ENCODE measurements at places on chromosomes 3 and 15.

GRCh38 chr3:37291275-37291700, 116.9 kb upstream of the LRRFIP2 start:
- DNase-seq: no peak

GRCh38 chr3:33074217-33075067, 22.5 kb downstream of the GLB1 start:
- DNase-seq: peak; percentile 77

DNA sequence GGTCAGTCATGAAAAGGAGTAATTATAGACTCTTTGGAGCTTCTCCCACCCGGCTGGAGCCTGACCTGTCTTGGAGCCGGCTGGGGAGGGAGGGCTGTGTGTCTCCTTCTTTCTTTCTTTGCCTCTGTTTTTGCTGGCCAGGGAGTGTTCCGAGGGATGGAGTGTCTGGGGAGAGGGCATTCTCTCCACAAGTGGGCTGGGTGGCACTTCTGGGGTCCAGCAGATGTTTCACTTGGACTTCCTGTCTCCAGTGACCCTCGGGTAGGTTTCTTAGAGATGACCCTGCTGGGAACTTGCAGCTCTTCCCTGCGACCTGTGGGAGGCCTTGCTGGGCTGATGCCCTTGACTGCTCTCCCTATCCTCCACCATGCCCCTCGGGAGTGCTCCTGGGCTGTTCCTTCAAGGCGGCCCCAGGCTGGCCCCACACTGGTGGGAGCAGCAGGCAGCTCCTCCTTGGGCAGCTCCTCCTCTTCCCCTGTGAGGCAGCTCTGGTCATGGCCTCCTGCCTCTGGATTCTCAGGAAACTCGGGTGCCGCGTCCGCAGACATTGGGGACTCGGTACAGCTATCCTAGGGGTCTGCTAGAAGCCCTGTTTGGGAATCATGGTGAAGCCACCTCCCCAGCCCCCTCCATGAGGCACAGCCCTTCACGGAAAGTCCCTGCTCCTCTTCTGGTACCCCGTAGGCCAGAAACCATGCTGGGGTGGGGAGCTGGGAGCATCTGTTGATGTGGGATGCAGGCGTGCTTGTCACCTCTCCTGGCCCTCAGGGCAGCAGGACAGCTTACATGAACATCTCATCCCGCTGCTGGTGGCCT, 44.9 kb downstream of the APBA2 start:
- no peak for DNase-seq

DNA sequence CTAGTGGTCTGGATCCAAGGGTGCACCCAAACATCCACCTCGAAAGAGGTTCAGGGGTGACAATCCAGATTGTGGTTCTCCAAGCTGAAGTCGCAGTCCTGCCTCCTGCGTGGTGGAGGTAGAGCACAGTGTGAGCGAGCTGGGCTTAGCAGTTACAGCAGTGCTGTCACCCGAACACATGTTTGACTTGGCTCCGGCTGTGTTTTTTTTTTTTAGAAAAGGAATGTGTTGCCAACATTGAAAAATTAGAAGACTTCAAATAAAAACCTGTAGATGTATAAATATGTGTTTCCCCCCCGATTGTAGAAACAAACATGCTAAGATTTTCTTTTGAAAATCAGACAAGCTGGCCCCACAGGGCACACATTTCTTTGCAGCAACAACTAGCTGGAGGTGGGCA, 530.8 kb downstream of the SHQ1 start:
- DNase-seq: no peak

DNA sequence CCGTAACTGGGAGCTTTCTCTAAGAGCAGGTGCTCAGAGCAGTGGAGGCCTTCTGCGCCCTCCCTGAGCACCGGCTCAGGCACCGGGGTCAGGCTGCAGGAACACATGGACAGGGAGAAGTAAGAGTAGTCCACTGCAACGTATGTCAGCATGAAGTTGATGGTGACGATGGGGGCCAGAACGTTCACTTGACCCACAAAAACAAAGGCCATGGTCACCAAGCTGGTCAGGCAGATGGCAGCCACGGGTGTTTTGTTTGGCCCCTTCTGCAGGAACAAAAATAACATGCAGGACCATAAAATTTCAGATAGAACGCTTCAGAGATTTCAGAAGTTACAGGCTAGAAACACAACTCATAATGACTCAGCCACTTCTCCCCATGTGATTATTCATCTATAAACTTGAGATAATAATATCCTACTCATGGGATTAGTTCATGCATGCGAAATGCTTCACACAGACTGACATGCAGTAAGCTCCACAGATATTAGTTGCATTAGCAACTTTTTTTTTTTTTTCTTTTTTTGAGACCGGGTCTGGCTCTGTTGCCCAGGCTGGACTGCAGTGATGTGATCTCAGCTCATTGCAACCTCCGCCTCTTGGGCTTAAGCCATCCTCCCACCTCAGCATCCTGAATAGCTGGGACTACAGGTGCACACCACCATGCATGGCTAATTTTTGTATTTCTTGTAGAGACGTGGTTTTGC, 52.2 kb upstream of the HEG1 start:
- no peak for DNase-seq

- no peak for DNase-seq
Measured at GRCh38 chr3:13238687-13239466, 165.6 kb upstream of the IQSEC1 start.

GRCh38 chr3:157414861-157415260, 21.8 kb upstream of the PTX3 start:
- no peak for DNase-seq

GRCh38 chr15:92906563-92907081, 6.5 kb downstream of the CHD2 start:
- DNase-seq: peak; percentile 35

DNA sequence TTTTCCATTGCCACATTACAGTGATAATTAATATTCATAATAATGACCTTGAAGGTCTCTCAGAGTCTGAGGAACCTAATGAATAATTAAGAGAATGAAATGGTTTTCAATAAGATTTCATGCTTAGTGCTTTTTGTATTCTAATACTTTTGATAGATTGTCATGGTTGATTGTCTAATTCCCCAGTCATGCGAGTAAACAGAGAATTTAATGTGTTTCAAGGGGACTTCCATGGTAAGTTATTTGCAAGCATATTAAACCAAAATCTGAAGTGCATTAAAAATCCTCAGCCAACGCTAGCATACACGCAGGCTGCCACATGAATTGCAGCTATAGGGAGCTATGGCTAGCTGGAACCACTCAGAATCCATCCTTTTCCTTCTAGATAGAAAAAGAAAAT, 18.9 kb upstream of the ANO10 start:
- DNase-seq: no peak

GRCh38 chr15:75532413-75533250, 46.5 kb downstream of the PTPN9 start:
- no peak for DNase-seq

- no peak for DNase-seq
Measured at GRCh38 chr3:122942239-122942638, 85.3 kb downstream of the SEMA5B start.

- DNase-seq: no peak
Measured at GRCh38 chr3:191280111-191280510, 49.1 kb upstream of the CCDC50 start.

- no peak for DNase-seq
Measured at GRCh38 chr15:98419173-98419780, 229.1 kb upstream of the IGF1R start.

DNA sequence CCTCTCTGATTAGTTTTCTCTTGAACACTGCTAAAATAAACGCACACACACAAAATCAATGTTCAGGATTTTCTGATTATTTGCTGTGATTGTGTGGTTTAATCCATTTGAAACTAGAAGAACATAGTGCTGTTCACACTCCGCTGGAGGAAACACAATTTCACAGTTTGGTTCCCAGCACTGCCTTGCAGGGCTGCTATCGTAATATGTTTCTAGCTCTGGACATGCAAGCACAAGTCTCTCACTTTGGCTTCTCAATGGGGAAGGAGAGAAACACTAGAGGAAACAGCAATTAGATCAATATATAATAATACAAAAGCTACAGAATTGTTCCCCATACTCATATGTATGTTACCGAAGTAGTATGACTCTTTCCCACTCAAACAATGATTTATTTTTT, 299.5 kb downstream of the NSUN3 start:
- no peak for DNase-seq

- no peak for DNase-seq
Measured at GRCh38 chr15:57496946-57497869, 94.5 kb upstream of the MYZAP start.

DNA sequence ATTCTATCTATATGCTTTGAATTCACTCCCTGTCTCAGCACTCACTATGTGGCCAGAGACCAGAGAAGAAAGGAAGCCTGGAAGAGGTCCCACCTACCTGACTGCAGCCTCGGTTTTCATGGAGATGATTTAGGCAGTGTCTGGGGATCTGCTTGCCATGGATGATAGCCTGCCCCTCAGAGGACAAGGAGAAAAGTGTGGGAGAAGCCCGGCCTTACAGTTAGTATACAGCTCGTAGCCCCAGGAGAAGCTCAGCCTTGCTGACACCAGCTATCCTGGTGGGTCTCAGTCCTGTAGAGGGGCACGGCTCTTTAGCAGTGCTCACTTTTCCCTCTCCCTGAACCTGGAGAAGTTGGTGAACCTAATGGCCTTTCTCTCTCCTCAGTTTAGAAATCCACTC, 25.9 kb upstream of the RTP4 start:
- no peak for DNase-seq
